ENCODE measurements at places on chromosomes 4 and X.

- no peak for DNase-seq
These were observed 321.0 kb upstream of the GRIA3 start for GRCh38 chrX:122863067-122863466.

GRCh38 chr4:27278615-27279375 is 418.2 kb downstream of the STIM2 start:
- DNase-seq: no peak

DNA sequence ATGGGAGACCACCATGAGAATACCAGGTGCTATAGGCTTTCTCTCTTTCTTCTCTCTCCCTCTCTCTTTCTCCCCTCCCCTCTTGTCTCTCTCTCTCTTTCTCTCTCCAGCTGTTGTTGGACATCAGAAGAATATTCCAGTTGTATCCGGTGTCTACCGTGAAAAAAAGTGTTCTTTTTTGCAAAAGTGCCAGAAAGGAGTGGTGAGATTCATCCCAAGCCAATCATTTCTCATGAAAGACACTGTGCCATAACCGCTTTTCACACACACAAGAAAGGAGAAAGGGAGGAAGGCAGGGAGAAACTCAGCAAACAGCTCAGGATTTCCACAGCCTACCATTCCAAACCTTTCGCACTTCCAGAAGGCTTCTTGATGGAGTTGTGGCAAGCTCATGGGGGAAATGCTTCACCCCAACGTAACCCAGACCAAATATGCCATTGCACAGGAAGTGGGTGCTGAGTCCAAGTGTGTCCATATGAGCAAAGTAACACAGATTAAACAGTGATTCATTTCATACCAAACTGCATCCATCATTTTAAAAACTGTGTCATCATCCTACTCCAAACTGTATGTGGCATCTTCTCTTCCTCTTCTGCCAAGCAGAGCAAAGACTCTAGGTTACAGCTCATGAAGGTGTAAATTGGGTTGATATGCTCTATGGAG is 224.0 kb downstream of the APBB2 start:
- DNase-seq: no peak

- DNase-seq: no peak
These were observed 60.6 kb downstream of the POLR2B start for GRCh38 chr4:57039345-57039744.

- DNase-seq: peak; percentile 67
These were observed at the start of gene CA5B for GRCh38 chrX:15737959-15738902. TSS of gene CA5B (plus strand) at chrX:15738270. CDS start at chrX:15750024, 11,754 bp downstream.

GRCh38 chr4:137597752-137598430 is 65.6 kb upstream of the PCDH18 start:
- no peak for DNase-seq

- no peak for DNase-seq
These were observed 38.2 kb downstream of the TSPAN5 start for GRCh38 chr4:98620087-98620784.

DNA sequence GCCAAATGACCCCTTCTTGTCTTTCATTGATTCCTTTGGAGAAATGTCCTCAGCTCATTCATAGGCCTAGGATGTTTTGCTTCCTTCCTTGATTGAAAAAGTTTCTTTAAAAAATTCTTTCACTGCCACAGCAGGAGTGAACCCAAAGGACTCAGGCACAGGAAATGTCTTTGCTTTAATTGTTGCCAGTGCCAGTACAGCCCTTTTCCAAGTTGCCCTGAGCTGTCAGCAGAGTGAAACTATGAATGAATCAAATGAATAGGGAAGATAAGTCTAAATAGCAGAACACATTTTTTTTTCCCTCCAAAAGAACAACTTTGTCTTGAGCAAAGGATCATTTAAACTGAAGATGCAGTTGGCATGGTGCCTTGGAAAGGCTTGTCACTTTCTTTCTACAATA is 63.8 kb upstream of the SLC4A4 start:
- DNase-seq: no peak

DNA sequence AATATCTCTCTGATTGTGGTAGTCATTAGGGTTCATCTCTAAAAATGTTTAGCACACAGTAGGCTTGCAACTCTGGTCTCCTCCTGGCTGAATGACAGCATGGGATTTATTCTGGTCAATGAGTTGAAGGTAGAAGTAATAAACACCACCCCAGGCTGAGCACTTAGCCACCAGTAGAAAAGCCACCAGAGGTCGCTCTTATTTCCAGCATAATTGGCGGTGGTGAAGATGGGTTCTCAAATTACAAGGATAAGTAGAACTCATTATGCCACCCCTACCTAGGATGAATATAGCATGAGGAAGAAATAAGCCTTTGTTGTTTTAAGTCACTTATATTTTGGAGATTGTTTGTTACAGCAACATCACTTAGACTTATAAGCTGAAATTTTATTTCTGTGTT is 302.7 kb downstream of the GPM6A start:
- no peak for DNase-seq

GRCh38 chrX:44020693-44021092 is 47.5 kb upstream of the NDP start:
- no peak for DNase-seq

DNA sequence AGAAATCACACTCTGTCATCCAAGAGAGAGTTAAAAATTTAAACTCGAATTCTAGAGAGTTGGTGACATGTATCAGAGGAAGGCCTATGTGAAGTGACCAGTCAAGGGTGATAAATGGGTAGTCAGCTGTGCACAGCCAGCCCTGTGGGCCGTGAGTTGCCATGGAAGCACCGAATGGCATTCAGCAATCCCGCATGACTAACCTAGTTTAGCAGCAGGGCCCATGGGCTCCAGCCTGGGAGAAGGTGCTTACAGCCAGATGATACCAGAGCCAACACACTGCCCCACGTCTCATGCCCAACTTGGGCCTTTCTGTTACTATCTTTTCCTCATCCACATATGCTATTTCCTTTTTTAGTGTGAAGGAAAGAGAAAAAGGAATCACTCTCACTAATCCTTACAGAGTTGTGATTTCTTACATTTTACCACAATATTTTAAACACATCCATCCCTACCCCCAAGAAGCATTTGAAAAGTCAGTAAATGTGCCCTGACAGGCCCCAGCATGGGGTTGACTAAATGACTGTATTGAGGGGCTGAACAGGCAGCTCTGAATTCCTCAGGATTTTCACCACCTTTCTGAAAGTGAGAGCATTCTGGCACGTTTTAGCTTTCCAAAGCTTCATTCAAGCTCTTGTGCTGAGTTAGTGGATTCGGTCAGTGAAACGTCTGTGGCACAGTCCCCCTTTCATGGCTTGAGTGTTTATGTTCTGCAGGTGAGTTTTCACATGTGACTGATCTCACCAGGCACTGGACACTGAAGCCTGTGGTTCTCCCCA is 104.2 kb downstream of the AFF1 start:
- peak; percentile 39 for DNase-seq
